ENCODE measurements at places on chromosomes 4 and X.

DNA sequence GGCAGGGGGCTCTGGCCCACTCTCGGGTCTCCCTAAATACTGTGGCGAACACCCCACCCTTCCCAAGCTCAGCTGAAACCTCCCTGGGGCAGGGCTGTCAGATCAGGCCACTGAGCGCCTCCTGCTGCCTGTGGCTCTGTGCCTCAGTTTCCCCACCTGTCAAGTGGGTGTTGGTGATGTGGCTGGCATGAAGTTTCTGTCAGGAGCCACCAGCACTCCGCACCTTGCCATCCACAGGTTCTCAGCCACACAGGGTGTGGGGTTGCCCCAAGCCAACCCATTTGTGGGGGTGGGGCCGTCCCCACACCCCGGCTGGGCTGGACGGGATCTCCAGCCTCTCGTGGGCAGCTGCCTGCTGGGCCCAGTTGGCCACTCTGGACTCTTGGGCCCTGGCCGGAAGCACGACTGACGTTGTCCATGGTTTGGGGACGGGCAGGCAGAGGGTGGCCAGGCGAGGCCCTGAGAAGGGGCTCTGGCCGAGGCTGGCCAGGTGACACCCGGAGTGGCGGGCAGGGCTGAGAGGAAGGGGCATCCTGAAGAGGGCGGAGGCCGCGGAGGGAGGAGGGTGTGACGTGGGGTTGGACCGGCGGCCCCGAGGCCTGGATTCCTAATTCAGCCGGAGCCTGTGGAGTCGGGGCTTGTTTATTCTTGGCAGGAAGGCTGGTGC is 5.5 kb upstream of the FGFR3 start:
- no peak for DNase-seq

GRCh38 chr4:127997534-127998388 is 32.6 kb downstream of the ABHD18 start:
- no peak for DNase-seq

DNA sequence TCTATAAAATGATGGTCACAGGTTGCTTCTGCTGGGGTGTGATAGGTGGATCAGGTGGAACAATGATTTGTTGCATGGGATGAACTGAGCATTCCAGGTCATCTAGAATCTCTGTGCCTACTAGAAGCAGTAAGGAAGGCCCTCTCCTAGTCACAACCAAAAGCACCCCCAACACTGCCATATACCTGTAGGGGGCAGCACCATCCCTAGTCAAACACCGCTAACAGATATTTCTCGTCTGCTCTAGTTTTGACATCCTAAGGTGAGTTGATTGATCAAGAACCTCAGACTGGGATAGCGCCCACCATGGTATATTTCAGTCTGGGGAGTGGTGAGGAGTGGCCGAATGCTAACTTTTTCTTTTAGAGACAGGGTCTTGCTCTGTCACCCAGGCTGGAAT is 160.2 kb downstream of the NHS start:
- DNase-seq = no peak

DNA sequence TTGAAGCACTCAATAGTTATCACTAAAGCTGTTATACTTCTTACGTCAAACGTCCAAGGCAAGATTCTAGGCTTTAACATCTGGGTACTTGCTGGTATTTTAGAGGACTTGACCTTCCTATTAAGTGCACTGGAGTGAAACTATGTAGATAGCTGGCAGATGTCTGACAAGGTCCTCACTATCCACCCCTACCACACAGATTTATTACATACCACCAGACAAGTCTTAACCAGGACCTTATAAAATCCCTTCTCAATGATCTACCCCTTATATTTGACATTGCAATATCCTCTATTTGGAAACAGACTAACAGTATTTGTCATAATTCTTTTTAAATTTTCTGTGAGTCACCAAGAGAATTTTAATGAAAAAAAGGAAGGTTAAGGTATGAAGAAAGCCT is 78.8 kb downstream of the PDGFC start:
- DNase-seq = no peak

- DNase-seq = no peak
These were observed 4.8 kb upstream of the EXOSC9 start for GRCh38 chr4:121796283-121796682.
